Muscle of leg (tissue), 16 donors: ENCODE measurements at places on chromosomes 4 and X. TPM values are rescaled to one million over a fixed set of nuclear protein-coding genes. Genes with fewer than 3 reads are reported as not detected.
A peak's percentile ranks its signal among the peaks of the same experiment; 100 is the strongest.

- DNase-seq: no peak
Measured at GRCh38 chr4:47287735-47288134, 175.8 kb downstream of the COMMD8 start.

DNA sequence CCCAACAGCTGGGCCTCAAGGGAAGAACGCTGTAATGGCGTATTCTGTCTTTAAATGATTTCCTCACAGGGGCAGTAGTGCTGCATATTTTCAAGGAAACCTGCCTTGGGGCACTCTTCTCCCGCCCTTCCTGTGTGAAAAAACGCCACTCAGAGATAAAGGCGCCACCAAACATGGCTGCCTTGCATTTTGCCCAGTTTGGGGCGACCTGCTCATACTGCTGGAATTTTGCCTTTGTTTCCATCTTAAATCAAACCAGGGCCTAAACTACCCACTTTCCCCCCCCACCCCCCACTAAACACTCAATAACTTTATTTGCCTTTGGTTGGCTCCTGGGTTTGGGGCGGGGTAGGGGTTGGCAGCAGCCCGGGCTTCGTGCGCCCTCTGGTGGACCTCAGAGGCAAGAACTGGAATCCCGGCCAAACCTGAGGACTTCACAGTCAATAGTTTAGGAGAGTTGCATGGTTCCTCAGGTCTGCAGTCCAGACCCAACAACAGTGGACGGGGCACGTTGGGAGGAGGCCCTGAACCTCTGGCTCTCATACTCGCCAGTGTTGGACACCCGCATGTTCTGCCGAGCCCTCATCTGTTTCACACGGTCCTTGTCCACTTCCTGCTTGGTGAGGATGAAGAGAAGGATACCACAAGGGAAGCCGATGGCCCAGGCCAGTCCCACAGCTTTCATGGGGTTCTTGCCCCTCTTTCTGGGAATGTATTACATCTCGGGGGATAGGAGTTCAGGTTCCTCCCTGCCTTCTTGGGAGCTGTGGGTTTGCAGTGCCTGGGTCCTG lies 220.1 kb upstream of the STK26 start:
- DNase-seq: peak; percentile 95

TNMD gene
- 713 TPM for total RNA-seq

- DNase-seq: no peak
Measured at GRCh38 chrX:100979881-100980607, 10.5 kb downstream of the ARL13A start.

GRCh38 chr4:24794916-24795665 lies at the start of gene SOD3:
TSS of gene SOD3 (plus strand) at chr4:24795573. CDS start at chr4:24799522, 3,949 bp downstream.
- DNase-seq: peak; percentile 96
